Esophagus mucosa (tissue), 1 donor: ENCODE measurements at places on chromosomes 6 and 20. TPM values are rescaled to one million over a fixed set of nuclear protein-coding genes. Genes with fewer than 3 reads are reported as not detected.

The PRSS16 gene
- total RNA-seq: 7.7 TPM

GRCh38 chr20:50915424-50915823, 15.8 kb downstream of the ADNP start:
- ATAC-seq: no peak

DNA sequence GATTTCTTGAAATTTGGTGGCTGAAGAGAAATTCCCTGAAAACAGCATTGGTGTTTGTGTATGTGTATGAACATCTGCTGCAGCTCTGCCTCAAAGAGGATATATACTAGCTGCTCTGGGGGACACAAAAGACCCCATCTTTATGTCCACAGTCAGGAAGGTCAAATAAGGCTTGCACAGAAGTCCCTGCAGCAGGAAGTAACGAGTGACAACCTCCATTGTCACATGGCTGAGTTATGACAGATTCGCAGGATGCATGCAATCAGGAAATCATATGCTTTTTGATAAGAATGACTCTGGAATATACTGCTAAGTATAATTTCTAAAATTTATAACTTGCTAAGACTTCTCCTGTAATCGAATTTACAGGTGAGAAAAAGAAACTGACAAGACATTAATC, 225.9 kb upstream of the CST7 start:
- no peak for ATAC-seq

GRCh38 chr6:41531591-41532582, 14.3 kb upstream of the FOXP4 start:
- ATAC-seq: peak; percentile 17

DNA sequence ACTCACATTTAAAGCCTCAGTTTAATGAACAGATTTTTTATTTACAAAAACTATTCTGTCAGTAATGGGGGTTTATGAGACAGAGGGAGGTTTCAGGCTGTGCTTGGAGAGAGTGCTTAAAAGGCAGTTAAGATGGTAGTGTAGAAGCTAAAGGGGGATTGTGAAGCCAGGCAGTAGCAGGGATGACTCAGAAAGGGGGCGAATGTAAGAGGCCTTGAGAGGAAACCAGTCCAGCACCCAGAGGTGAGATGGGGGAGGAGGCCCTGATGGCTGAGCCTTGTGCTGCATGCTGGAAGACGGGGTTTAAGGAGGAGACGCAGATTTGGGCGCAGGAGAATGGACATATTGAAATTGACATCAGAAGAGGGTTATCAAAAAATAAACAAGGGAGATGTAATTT, 6.6 kb upstream of the SERPINB9 start:
- no peak for ATAC-seq
